Activated CD8-positive, alpha-beta memory T cell treated with anti-CD3 and anti-CD28 coated beads for 1 hour (primary cell): ENCODE measurements at places on chromosomes 1 and 21.

- DNase-seq, result no peak
Measured at GRCh38 chr1:21397813-21398188, 42.1 kb upstream of the NBPF3 start.

DNA sequence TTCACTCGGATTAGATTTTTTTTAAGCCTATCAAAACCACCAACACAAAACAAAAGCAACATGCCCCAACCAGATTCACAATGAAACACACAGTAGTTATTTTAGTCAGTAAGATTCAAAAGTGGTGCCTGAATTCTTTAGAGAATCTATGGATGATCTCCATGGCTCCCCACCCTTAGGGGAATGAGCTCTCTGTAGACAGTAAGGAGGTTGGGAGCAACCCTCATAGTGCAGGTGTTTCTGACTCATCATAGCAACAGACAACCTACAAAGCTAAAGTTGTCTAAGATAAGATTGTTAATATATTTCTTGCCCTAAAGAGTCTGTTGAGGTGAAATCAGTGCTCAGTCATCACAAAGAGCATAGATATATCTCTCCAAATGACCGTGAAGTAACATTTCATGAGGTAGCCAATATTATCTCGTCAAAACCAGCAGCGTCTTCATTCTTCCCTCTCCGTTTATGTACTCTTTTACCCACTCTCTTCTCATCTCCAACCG lies 78.3 kb downstream of the ADAMTS1 start:
- DNase-seq, result no peak

DNA sequence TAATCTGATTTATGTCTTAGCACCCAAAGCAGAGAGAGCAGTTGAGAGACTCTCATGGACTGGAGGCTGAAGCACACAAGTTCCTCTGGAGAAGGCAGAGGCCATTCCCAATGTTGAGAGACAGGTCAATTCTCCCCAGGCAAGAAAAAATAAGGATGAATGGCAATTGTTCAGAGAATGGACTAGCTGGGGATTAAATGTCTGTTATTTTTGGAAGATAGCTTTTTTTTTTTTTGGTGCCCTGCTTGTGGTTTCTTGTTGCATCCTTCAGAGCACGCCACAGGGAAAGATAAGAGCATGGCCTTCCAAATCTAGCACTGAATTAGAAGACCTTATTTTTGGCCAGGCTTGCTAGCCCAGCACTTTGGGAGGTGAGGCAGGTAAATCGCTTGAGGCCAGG lies 65.6 kb upstream of the ERRFI1 start:
- no peak for DNase-seq

DNA sequence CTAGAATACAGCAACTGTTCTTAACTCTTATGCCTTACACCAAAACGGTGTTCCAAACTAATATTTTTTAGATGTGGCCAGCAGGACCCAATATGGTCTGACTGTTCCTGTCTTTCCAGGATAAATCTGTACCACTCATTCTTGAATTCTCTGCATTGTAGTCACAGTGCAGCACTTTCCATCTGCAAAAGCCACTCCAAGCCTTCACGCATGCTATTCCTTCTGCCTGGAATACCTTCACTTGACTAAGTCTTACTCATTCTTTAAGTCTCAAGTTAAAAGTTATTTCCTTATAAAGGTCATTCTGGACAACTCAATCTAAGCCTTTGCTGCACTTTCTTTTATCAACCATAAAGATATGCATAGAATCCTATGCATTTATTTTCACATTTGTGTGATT lies 1194.5 kb downstream of the PLA2G4A start:
- no peak for DNase-seq

DNA sequence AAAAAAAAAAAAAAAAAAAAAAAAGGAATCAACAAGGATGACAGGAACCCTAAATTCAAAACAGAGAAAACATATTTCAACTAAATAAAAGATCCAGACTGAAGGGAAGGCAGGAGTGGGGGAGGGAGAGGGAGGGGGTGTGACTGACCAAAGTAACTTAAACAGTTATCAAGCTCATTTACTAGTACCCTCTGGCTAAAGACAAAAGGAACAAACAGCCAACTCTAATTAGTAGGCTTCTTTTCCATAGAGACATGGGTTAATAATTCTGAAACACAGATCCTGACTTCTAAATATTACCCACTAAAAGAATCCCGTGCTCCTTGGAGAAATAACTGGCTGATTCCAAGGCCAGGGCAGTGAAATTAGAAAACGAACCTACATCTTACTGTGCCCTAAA lies 23.8 kb downstream of the USP48 start:
- no peak for DNase-seq

GRCh38 chr1:1092149-1092855 lies 18.2 kb upstream of the RNF223 start:
- no peak for DNase-seq

GRCh38 chr1:17717594-17718535 lies 37.3 kb upstream of the ACTL8 start:
- DNase-seq, result no peak

DNA sequence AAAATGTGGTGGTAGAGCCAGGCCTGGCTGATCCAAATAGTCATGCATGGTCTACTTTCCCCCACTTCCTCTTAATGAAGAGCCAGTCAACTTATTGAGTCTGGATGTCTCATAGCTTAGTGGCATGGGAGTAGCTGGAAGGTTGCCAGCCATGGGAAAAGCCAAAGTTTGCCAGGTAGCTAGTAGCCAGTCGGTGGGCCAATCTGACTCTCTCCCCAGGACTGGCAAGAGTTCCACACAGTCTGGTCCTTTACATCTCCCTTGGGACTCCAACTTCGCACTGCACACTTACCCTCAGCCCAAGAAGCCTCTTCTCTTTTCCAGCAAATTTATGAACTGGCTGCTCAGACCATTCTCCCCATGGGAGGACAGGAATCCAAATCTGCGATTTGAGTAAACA lies 8.3 kb downstream of the WARS2 start:
- no peak for DNase-seq

- no peak for DNase-seq
Measured at GRCh38 chr1:9167638-9168037, 38.7 kb upstream of the GPR157 start.

DNA sequence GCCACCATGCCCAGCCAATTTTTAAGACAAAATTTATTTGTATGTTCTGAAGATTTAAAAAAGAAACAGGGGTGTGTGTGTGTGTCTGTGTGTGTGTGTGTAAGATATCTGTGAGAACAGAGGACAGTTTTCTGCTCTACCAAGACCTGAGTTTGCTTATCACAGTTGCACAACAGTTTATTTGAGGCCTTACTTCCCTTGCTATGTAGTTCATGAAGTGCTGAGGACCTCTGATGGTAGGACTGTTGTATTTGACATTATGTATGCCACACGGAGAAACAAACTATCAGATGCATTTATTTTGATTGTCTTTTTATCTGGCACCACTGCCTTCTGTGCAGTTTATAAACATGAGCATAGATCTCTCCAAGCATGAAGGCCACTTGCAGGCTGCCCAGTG lies 355.2 kb downstream of the PBX1 start:
- DNase-seq, result no peak

- no peak for DNase-seq
Measured at GRCh38 chr1:164840936-164841335, 282.0 kb downstream of the PBX1 start.

DNA sequence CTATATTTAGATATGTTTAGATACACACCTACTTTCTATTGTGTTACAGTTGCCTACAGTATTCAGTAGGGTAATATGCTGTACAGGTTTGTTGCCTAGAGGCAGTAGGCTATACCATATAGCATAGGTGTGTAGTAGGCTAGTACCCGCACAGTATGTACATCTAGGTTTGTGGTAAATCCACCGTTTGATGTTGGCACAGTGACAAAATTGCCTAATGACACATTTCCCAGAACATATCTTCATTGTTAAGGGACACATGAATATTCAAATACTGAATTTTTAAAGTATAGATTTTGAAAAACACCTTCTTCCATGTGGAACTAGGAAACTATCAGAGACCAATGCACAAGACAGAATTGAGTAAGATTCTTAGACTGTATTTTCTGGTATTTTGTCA lies 22.6 kb upstream of the PDC start:
- DNase-seq, result no peak

DNA sequence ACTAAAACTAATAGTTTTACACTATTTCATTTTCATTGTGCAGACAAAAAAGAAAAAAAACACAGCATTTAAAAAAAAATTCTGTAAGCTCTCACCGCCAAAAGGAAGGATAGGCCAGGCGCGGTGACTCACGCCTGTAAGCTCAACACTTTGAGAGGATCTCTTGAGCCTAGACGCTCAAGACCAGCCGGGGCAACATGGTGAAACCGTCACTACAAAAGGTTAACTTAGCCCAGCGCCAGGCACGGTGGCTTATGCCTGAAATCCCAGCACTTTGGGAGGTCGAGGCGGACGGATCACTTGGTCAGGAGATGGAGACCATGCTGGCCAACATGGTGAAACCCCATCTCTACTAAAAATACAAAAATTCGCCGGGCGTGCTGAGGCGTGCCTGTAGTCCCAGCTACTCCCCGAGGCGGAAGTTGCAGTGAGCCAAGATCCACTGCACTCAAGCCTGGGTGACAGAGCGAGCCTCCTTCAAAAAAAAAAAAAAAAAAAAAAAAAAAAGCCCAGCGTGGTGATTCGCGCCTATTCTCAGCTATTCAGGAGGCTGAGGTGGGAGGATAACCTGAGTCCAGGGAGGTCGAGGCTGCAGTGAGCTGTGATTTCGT lies 14.3 kb upstream of the SPEN start:
- no peak for DNase-seq

DNA sequence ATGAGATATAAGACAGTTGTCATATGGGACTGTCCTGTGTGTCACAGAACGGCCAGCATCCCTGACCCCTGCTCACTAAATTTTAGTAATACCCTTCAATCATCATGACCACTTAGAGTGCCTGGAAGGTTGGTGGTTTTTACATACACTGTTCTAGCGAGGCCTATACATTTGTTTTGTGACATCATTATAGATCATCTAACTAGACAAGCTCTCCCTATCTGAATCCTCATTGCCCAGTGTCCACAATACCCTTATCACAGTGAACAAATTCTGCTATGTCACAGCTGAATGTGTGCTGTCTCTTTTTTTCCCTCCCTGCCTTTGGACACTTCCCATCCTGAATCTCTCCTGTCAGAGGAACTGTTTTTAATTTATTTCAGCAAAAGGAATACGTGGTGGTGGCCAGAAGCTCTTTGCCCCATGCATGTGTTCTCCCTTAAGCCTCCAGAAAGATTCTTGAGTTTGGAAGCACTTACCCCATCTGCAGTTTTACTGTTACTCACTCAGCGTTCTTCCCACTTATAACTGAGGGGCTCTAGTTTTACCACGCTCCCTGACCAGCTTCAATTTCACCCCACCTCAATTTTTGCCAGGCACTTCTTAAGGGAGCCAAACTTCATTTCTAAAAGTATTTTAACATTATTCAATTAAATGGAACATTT lies 70.3 kb downstream of the OLFML2B start:
- no peak for DNase-seq

DNA sequence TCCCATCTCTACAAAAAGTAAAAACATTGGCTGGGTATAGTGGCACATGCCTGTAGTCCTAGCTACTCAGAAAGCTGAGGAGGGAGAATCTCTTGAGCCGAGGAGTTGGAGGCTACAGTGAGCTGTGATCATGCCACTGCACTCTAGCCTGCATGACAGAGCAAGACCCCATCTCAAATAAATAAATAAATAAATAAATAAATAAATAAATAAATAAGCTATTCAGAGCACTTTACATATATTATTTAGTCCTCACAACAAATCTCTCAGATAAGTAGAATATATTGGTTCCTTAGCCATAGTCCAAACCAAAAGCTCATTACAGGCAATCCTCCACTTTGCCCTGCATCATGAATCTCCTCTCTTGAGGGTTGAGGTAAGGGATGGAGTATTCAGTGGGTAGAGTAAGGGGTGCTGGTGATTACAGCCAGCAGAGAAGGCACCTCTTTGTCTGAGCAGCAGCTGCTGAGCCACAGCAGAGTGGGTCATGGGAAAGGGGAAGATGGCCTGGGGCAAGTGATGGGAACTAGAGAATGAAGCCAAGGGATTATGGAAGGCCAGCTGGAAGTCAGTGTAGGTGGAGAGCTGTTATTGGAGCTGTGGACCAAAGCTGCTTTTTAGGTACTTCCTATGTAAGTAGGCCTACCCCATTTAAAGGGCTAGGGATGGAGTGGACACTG lies 115.5 kb upstream of the ZNF644 start:
- no peak for DNase-seq
